ENCODE measurements at places on chromosomes 1 and 21.
A peak's percentile ranks its signal among the peaks of the same experiment; 100 is the strongest.

- ATAC-seq: no peak
These were observed 323.5 kb downstream of the SIPA1L2 start for GRCh38 chr1:232306269-232306961.

- ATAC-seq: peak; percentile 95
These were observed 26.1 kb downstream of the ETS2 start for GRCh38 chr21:38831526-38832467.

DNA sequence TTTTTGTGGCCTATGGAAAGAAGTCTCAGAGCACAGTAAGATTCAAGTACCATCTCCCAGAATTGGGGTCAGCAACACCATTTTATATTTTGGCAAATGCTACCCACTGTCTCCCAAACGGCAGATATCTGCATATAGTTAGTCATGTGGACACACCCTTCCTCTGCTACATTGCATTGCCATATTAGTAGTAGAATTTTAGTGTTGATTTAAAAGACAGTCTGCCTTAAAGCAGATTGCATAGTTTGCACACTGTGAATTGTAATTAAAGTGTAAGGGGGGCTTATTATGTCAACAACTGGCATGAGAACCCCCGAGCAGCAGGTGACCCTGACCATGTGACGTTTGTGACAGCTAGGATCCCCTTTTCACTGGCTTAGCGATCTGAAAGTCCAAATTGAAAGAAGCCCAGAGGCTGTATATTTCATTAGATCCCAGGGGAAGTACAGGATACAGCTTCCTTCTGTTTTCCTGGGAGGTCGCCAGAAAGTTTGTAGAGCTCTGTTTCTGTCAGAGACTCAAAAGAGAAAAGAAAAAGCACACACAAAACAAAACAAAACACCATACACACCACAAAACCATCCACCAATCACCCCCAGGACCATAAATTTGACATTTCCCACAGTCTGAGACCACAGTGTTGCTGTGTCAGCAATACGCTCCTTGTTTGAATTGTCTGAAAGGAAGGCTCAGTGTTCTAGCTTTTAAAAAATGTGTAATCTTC, 172.4 kb downstream of the NFIA start:
- no peak for ATAC-seq

DNA sequence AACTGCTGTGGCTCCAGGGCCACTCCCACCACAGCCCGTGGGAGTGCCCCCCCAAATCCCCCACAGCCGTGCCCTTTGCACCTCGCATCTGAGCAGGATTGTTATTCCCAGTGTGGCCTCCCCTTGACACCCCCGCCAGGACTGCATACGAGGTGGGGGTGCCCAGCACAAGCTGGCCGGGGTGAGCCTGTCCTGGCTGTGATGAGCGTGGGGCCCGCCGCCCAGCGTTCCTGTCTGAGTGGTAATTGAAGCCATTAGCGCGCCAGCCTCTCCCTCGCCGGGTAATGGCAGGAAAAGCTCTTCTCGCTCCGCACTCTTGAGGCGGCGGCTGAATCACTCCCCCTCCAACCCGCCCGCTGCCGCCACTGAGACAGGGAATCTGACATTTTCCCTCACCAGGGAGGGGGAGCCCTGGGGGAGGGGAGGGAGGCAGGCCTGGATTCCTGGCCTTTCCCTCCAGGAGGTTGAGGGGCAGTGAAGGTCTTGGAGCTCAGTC, 27.7 kb downstream of the PTPRF start:
- no peak for ATAC-seq

- ATAC-seq: no peak
These were observed 20.9 kb upstream of the SPATC1L start for GRCh38 chr21:46205166-46205565.

DNA sequence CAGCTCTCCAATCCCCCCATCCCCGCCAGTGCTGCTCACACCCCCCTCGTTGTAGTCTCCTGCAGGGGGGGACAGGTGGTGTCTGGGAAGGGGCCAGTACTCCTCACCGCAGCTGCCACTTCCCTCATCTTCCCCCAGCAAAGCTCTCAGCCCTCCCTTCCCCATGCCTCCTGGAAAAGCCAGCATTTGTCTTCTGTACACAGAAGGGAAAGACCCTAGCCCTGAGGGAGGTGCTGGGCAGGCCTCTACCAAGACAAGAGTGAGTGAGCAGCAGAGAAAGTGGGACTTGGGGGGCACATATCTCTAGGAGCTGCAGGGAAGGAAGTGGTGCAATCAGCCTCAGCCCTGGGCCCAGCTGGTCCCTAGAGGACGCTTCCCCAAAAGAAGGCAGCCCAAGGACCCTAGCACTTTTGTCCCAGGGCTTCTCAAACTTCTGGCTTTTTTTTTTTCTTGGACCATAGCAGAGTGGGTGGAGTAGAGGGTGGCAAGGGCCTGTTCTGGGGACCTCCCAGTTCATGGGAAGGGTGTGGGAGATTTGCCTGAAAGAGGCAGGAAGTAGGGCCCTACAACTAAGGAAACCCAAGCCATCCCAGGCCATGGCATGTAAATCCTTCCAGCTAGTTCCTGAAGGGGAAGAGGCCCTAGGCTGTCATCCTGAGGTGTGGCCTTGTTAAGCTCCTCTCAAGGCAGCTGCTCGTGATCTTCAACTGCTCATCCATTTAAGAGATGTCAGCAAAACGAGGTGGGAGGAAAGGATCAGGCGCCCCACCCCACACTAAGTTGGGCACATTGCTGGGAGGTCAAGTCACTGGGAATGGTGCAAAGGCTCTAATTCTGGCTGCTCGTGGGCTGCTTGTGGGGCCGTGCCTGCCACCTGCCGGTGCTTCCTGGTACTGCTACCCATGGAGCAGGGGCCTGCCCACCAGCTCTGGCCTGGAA, 12.6 kb downstream of the ZC3H12A start:
- ATAC-seq: peak; percentile 65

- ATAC-seq: peak; percentile 10
These were observed 4.9 kb upstream of the DMRTA2 start for GRCh38 chr1:50427818-50428779.

- ATAC-seq: no peak
These were observed 19.7 kb upstream of the ZBTB40 start for GRCh38 chr1:22431965-22432364.

DNA sequence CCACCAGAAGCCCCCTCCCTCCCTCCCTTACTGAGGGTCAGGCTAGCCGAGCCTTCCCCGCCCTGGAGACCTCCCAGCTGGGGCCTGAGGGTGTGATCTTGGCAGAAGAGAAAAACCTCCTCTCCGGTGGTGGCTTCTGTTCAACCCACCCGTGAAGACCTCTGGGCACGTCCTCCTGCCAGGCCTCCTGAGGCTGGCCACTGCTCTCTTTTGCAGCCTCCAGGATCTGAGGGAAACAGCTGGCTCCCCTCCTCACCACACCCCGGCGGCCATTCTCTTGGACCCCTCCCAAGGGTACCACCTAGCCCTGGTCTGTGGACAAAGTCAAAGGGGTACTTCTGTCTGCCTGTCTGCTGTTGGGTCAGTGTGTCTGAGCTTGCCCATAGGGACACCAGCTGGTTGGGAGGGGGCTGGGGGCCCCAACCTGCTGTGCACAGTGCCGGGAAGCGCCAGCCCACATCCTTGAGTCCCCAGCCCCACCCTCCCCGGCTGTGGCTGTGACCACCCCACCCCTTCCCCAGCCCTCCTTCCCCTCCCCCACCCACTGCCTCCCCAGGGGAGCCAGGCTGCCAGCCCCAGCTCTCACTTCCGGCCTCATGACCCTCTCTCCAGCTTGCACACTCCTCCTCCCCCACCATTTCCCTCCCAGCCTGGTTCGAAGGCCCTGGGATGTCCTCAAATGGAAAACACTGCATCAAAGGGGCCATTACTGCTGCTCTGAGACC, 48.1 kb downstream of the AHDC1 start:
- ATAC-seq: peak; percentile 33

DNA sequence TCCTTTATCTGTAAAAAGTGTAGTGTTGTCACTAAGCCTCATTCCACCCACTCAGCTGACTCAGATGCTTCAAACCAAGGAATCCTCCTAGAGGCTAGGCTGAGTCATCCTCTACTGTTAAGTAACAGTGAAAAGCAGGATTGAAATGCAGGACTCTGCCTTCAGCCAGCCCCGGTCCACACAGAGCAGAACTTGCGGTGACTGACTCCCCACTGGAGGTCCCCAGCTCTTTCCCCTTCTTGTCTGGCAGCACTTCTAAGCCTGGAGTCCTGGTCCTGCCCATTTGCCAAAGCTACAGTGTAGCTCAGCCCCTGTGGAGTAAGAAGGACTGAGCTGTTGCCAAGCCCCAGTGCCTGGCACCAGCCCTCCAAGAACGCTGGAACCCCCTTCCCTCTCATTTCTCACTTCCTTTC, 1.7 kb downstream of the RAB7B start:
- peak; percentile 71 for ATAC-seq

DNA sequence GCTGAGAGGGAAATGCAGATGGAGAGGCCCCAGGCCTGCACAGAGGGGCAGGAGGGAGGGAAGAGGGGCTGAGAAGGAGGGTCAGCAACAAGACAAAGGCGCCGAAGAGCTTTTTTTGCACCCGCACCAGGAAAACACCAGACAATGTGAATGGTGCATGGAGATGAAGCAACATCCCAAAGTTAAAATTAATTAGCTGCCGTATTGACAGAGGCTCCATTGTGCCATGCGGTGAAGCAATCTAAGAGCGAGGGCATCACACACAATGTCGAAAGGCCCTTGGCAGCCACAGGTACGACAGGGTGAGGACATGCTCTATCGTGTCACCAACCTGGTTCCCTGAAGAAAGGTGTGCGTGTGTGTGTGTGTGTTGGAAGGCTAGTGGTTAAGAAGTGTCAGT, 41.2 kb downstream of the SSBP3 start:
- ATAC-seq: no peak

GRCh38 chr1:87730274-87731216, 401.9 kb downstream of the LMO4 start:
- ATAC-seq: no peak

DNA sequence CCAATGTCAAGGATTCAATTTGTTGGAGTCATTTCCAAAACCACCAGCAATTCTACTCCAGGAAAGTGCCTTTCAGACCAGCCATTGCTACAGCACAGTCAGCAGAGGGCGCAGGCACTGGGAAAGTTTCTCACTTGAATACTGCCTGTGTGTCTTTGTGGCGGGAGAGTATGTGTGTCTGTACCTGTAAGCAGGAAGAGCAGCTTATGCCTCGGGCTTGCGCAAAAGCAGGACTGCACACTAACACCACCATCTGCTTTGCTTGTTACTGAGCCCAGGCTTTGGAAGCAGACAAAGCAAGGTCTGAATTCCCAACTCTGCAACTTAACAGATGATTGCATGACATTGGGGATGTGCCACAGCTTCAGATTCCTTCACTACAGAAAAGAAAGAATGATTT, 7.0 kb upstream of the CTSE start:
- peak; percentile 81 for ATAC-seq

DNA sequence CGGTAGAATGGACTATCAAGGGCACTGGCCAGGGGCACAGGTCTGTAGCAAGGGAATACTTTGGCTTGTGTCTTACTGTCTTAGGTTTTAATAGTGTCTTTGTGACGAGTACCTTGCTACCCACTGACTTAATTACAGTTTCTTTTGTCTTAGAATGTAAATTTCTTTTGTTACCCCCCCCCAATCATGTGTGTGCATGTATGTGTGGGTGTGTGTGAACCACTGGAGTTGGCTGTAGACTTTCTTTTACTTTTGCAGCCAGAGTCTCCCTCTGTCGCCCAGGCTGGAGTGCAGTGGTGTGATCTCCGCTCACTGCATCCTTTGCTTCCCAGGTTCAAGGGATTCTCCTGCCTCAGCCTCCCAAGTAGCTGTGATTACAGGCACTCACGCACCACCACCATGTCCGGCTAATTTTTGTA, 61.8 kb upstream of the CLDN14 start:
- ATAC-seq: no peak

DNA sequence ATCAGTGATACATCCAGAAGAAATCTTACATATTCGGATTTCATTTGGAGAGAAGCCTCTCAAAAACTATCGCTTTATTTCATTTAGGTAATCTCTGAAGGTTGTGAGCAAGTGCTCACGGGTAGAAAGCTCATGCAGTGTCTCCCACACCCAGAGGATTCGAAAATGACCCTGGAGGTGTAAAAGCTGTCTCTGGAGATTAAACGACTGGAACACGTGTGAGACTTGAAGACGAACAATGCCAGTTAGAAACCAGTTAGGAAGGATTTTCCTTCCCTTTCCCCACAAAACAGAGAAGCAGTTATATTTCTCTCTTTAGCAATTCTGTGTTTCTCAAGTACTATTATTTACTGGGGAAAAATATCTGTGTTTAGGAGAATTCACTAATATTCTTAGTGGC, 92.5 kb upstream of the CD55 start:
- ATAC-seq: no peak

DNA sequence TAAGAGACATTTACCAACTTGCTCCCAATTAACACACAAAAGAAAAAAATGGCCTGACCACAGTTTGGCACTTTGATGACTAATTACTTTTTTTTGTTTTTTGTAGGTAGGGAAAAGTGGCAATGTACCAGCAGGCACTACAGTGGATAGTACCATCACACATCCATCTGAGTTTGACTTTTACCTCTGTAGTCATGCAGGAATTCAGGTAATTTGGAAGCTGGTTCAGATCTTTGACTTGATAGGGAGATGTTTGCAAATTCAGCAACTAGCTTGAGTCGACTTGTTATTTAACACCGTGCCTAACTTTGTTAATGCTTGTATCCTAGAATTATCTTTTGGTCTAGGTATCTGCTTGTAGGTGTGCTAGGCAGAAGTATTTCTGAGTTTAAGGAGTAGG, 33.0 kb upstream of the AGO1 start:
- ATAC-seq: no peak

DNA sequence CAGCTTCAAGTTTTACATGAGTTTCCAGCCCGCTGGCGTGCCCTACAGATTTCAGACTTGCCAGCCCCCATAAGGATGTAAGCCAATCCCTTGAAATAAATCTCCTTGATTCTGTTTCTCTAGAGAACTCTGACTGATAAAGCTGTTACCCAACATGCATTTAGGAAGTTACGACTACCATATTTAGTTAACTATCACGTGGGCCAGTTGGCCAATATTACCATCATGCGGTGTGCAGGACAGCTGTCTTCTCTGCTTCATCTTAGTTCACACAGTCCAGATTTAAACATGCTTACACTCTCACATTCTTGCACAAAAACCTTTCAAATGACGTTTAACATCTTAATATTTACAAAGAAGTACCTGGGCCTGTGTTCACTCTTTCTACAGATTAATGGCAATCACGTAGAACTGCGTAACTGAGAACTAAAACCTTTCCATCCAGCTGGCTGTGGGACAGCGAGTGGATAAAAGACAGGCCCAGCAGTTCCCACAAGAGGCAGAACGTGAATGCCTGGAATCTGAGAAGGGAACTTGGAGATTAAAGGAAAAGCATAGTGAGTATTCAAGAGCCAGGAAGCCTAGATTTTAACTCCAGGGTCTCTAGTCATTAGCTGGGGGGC, 20.8 kb downstream of the FAM177B start:
- no peak for ATAC-seq

- no peak for ATAC-seq
These were observed 204.5 kb upstream of the LRRC7 start for GRCh38 chr1:69363236-69363635.
